ENCODE measurements at places on chromosomes 7 and 10. TPM values are rescaled to one million over a fixed set of nuclear protein-coding genes. Genes with fewer than 3 reads are reported as not detected.

Gene SNCG
- 0.56 TPM for total RNA-seq

Gene SLC16A12
- not detected for total RNA-seq

Gene LBX1
- not detected for total RNA-seq

Gene C7orf33
- total RNA-seq: not detected

Gene CHCHD2
- total RNA-seq: 617 TPM

Gene TWIST1
- total RNA-seq: 5.6 TPM

Gene PNLIPRP1
- not detected for total RNA-seq

Gene OIT3
- not detected for total RNA-seq

Gene ZC3HAV1
- total RNA-seq: 90.0 TPM

Gene ARHGAP21
- total RNA-seq: 59.4 TPM

GRCh38 chr7:17660116-17660515 is 280.2 kb downstream of the SNX13 start:
- no peaks in the 10 kb centered on the region for H3K36me3 ChIP-seq
- no peak overlapping the region for H3K4me3 ChIP-seq
- DNase-seq: no peak
- no peaks in the 10 kb centered on the region for H3K4me1 ChIP-seq

DNA sequence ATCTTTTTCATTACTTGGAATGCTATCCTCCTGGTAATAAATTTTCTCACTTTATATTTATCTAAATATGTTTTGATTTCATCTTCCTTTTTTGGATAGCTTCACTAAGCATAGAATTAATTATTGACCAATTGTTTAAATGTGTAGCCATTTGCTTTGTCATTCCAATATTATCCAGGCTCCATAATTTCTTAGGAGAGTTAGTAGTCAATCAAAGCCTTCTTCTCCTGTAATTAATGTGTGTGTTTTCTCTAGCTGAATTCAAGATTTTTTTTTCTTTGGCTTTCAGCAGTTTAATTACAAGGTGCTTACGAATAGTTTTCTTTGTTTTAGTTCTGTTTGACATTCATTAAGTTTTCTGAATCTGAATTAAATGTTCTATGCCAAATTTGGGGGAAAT is 545.9 kb upstream of the CELF2 start:
- no peak overlapping the region for H3K27ac ChIP-seq
- DNase-seq: no peak
- no peak overlapping the region for H3K4me3 ChIP-seq
- no peaks in the 10 kb centered on the region for H3K27me3 ChIP-seq

- no peaks in the 10 kb centered on the region for H3K27me3 ChIP-seq
- H3K27ac ChIP-seq: no peak overlapping the region
- DNase-seq: no peak
- no peaks in the 10 kb centered on the region for H3K4me1 ChIP-seq
- no peak overlapping the region for H3K4me3 ChIP-seq
Measured at GRCh38 chr7:19213746-19214145, 68.5 kb upstream of the FERD3L start.

GRCh38 chr10:97123765-97124164 is 62.0 kb downstream of the SLIT1 start:
- H3K4me1 ChIP-seq: no peaks in the 10 kb centered on the region
- no peaks in the 10 kb centered on the region for H3K36me3 ChIP-seq
- no peak for DNase-seq
- H3K27me3 ChIP-seq: peaks cover 10% of the 10 kb centered on the region
- H3K4me3 ChIP-seq: no peak overlapping the region
- no peak overlapping the region for H3K27ac ChIP-seq

DNA sequence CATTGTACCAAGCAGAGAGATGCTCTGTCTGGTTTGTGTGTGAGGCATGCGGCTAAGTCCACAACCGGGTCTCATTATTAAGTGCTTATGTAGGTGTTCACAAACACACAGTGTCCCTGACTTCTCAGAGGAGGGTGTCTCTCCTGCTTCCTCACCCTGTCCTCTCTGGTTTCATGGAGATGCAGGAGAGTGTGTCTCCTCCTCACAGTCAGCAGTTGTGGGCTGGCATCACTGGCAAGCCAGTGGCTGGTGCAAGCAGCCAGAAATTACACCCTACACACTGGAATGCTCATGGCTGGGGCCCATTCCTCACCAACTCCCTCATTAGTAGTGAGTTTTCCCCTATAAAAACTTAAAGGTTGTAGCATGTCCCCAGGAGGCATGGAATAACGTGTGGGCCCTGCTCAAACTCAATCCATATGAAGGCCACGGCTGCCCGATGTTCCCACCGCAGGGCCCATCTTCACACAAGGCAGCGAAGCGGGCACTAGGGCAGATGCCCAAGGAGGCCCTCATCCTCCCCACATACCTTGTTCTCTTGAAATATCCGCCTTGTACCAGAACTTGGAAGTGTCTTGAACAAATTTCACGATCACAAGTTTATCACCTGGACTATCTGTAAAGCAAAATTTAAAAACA is 280.1 kb downstream of the TNS3 start:
- H3K27me3 ChIP-seq: no peaks in the 10 kb centered on the region
- H3K4me3 ChIP-seq: no peak overlapping the region
- H3K27ac ChIP-seq: no peak overlapping the region

DNA sequence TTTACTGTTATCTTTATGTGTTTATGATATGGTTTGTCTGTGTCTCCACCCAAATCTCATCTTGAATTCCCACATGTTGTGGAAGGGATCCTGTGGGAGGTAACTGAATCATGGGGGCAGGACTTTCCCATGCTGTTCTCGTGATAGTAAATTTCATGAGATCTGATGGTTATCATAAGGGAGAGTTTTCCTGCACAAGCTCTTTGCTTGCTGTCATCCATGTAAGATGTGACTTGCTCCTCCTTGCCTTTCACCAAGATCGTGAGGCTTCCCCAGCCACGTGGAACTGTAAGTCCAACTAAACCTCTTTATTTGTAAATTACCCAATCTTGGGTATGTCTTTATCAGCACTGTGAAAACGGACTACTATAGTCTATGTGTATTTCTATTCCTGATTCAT is 539.0 kb downstream of the ARL4A start:
- no peaks in the 10 kb centered on the region for H3K36me3 ChIP-seq
- H3K27me3 ChIP-seq: no peaks in the 10 kb centered on the region
- H3K4me1 ChIP-seq: no peaks in the 10 kb centered on the region
- DNase-seq: no peak

GRCh38 chr10:118034791-118035261 is 11.9 kb downstream of the RAB11FIP2 start:
- peaks cover 17% of the 10 kb centered on the region for H3K36me3 ChIP-seq
- no peak overlapping the region for H3K27ac ChIP-seq
- peaks cover 26% of the 10 kb centered on the region for H3K4me1 ChIP-seq
- H3K4me3 ChIP-seq: no peak overlapping the region

GRCh38 chr7:105050493-105050892 is 36.5 kb downstream of the KMT2E start:
- peak overlapping the region; percentile 59 for H3K27ac ChIP-seq
- peaks cover 47% of the 10 kb centered on the region for H3K4me1 ChIP-seq
- peaks cover 30% of the 10 kb centered on the region for H3K36me3 ChIP-seq
- DNase-seq: no peak
- no peaks in the 10 kb centered on the region for H3K27me3 ChIP-seq

DNA sequence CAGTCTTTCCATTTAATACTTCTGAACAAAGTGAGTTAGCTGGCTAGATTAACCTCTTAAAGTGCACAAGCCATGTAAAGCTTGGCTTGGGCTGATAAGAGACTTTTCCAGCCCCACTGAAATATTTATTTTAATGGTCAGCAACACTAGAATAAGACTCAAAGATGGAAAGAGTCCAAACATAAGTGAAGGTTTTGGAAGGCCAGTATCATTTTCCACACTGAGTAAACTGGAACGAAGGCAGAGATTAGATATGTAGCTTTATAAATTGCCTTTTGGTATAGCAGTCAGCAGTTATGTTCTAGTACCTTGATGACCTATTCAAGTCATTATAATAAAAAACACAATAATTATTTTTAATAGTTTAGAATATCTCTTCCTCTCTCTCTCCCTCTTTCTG is 102.2 kb downstream of the HDAC9 start:
- H3K27me3 ChIP-seq: no peaks in the 10 kb centered on the region
- H3K4me3 ChIP-seq: no peak overlapping the region
- H3K27ac ChIP-seq: no peak overlapping the region
- DNase-seq: no peak

DNA sequence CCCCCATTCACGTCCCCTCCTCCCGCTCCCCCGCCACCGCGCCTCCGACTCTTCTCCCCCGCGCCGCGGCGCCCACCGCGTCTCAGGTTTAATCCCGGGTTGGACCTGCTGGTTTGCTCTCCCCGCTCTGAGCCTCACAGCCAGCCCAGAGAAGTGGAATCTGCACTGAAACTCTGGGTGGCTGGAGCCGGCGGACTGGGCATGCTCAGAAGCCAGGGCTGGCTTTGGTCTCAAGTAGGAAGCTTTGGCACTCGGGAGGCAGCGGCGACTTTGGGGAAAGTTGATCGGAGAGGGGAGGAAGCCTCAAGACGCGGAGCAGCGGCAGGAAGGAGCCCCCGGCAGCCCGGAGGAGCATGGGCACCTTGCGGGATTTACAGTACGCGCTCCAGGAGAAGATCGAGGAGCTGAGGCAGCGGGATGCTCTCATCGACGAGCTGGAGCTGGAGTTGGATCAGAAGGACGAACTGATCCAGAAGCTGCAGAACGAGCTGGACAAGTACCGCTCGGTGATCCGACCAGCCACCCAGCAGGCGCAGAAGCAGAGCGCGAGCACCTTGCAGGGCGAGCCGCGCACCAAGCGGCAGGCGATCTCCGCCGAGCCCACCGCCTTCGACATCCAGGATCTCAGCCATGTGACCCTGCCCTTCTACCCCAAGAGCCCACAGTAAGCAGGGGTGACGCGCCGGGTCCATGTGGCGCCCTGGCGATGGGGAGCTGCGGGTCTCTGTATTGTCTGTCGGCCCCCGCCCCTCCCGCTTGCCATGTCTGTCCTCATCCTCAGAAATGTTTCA is at the start of gene PRKG1:
Gene PRKG1, plus strand, starts transcription at position 250 of the 791 bp plus-strand sequence.
- no peaks in the 10 kb centered on the region for H3K36me3 ChIP-seq
- no peak within 1 kb of the TSS for H3K27ac ChIP-seq
- peaks cover 42% of the 10 kb centered on the region for H3K27me3 ChIP-seq
- H3K4me3 ChIP-seq: peak within 1 kb of the TSS; percentile 60
- H3K4me1 ChIP-seq: no peaks in the 10 kb centered on the region

- H3K27me3 ChIP-seq: peaks cover 14% of the 10 kb centered on the region
- no peak for DNase-seq
- H3K4me1 ChIP-seq: peaks cover 57% of the 10 kb centered on the region
- peak overlapping the region; percentile 32 for H3K4me3 ChIP-seq
- peaks cover 4% of the 10 kb centered on the region for H3K36me3 ChIP-seq
Measured at GRCh38 chr10:33252794-33253203, 81.7 kb downstream of the NRP1 start.

GRCh38 chr7:88546808-88547207 is 212.7 kb upstream of the ZNF804B start:
- H3K36me3 ChIP-seq: no peaks in the 10 kb centered on the region
- no peak overlapping the region for H3K27ac ChIP-seq
- peak; percentile 3 for DNase-seq
- H3K27me3 ChIP-seq: no peaks in the 10 kb centered on the region

DNA sequence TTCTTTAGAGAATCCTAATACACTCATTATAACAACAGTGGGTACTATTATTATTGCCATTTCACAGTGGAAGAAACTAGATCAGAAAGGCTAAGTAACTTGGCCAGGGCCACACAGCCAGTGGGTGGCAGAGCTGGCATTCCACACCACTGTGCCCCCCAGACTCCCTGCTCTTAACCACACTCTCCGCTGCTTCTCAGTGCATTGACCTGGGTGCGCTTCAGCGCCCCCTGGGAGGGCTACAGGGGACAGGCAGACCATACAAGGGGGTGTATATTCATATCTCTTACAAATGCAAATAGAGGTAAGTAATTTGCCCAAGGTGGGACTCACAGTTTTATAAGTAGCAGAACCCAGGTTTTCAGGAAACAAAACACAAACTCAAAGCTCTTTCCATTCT is 77.0 kb upstream of the NMT2 start:
- H3K4me1 ChIP-seq: no peaks in the 10 kb centered on the region
- H3K27ac ChIP-seq: no peak overlapping the region
- DNase-seq: no peak
- no peaks in the 10 kb centered on the region for H3K36me3 ChIP-seq
- no peak overlapping the region for H3K4me3 ChIP-seq

GRCh38 chr10:110353244-110354119 is 48.8 kb upstream of the SMNDC1 start:
- H3K4me3 ChIP-seq: peak overlapping the region; percentile 82
- peaks cover 74% of the 10 kb centered on the region for H3K4me1 ChIP-seq
- peak overlapping the region; percentile 97 for H3K27ac ChIP-seq
- no peaks in the 10 kb centered on the region for H3K27me3 ChIP-seq

GRCh38 chr10:70515035-70515667 is 36.6 kb downstream of the PALD1 start:
- H3K27me3 ChIP-seq: peaks cover 28% of the 10 kb centered on the region
- H3K4me1 ChIP-seq: no peaks in the 10 kb centered on the region
- no peak overlapping the region for H3K4me3 ChIP-seq
- no peaks in the 10 kb centered on the region for H3K36me3 ChIP-seq
- no peak for DNase-seq

DNA sequence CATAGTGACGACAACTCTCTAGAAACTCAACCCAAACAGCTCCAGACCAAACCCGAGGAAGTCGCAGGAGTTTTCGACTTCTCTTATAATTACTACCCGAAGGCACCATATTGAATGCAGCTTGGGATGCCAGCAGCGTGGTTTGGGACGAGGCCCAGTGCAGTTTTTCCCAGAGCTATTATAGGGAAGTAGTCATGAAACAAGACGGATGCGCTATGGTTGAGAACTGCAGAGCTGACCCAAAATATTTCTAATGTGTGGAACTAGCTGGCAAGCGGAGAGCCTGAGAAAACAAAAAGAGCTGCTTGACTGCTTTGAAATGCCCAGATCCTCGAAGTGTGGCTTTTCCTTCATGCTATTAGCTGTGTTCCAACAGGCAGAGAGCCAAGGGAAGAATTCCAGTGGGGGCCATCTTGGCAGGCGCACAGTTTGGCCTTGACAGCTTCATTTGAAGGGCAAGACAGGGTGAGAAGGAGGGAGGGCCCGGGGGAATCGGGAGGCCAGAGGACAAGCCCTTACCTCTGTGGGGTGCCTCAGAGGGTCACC is 122.7 kb downstream of the CUL2 start:
- H3K36me3 ChIP-seq: no peaks in the 10 kb centered on the region
- DNase-seq: no peak
- peaks cover 1% of the 10 kb centered on the region for H3K27me3 ChIP-seq
- H3K4me3 ChIP-seq: no peak overlapping the region

GRCh38 chr7:117737926-117738325 is 135.3 kb downstream of the CTTNBP2 start:
- no peak for DNase-seq
- H3K36me3 ChIP-seq: no peaks in the 10 kb centered on the region
- H3K4me1 ChIP-seq: no peaks in the 10 kb centered on the region
- no peak overlapping the region for H3K27ac ChIP-seq
- no peaks in the 10 kb centered on the region for H3K27me3 ChIP-seq

GRCh38 chr7:18667466-18667865 is 171.9 kb downstream of the HDAC9 start:
- no peaks in the 10 kb centered on the region for H3K36me3 ChIP-seq
- no peak for DNase-seq
- H3K27ac ChIP-seq: no peak overlapping the region
- H3K4me3 ChIP-seq: no peak overlapping the region

DNA sequence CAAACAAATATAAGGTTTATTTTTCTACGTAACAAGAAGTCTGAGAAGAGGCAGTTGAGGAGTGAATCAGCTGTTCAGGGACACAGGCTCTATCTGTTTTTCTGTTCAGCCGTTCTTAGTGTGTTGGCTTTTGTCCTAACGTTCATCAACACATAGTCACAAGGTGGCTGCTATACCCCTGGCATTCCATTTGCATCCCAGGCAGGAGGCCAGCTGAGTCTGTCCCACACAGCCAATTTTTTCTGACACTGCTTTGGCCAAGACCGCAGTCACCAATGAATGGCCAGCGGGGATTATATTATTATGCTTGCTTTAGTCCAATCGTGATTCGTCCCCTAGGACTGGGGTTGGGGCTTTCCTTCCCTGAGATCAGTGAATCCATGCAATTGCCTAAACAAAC is 143.4 kb upstream of the CHST15 start:
- H3K27me3 ChIP-seq: no peaks in the 10 kb centered on the region
- no peaks in the 10 kb centered on the region for H3K4me1 ChIP-seq
- H3K36me3 ChIP-seq: no peaks in the 10 kb centered on the region
- no peak overlapping the region for H3K4me3 ChIP-seq
- H3K27ac ChIP-seq: no peak overlapping the region

Measured in activated T-helper 1 cell treated with anti-CD3 and anti-CD28 coated beads, Interleukin-12 subunit alpha, Interleukin-12 subunit beta, Interleukin-2, Interleukin-4 antibody, amounts not matched to agents 30 ng/mL and 10 ng/mL and 1 ng/mL, durations not matched to agents 14 hours and 24 hours and 36 hours (primary cell).